Globus pallidus (tissue), 1 donor: ENCODE measurements at places on chromosomes 2 and 18.

DNA sequence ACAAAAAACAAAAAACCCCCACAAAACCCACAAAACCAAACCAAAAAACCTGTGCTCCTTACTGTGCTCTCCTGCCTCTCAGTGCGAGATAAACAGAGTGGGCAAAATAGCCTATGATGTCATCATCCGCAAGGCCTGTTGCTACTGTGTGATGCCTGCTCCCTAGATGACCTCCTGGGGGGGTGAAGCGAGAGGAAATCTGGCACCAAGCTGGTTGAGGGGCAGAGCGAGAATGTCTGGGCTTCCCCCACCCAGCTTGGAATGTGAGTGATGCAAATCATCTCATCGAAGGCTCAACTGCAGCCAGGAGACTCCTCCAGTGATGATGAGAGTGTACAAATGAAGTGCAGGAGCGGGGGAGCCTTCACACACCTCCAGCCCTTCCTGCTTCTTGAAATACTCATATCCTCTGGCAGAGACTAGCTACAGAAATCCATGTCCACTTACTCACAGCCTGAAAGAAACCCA lies 57.7 kb upstream of the MAP4K3 start:
- DNase-seq, result no peak

- DNase-seq, result no peak
Observed at GRCh38 chr2:195619590-195619989, 37.4 kb upstream of the SLC39A10 start.

- no peak for DNase-seq
Observed at GRCh38 chr18:55654986-55655385, 67.0 kb upstream of the TCF4 start.

DNA sequence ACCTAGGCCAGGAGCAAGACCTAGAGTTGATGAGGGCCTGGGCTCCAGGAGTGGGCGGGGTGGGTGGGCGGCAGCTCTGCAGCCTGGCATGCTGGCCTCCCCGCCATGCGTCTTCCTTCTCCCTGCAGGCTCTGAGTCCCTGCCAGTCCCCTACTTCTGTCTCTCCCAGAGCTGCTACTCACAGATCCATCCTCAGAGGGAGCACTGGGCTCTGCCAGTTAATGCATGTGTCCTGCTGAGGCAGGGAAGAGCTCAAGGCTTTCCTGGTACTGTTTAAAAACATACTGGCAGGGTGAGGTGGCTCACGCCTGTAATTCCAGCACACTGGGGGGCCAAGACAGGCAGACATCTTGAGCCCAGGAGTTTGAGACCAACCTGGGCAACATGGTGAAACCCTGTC lies 38.7 kb upstream of the EDAR start:
- no peak for DNase-seq

DNA sequence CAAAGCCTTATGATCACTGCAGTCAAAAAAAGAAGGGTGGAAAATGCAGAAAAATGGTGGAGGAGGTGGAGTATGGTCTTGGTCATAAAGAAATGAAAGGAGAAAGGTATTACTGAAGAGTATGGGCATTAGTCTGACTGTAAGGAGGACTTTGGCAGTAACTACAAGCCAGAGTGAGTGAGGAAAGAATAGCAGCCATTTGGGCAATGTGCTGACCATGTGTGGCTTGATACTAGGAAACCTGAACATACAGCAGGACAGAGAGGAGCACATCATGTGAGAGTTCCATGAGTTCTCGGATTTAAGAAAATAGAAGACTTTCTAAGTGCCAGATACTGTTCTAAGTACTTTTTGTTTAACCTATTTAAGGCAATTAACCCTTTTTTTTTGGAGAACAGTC lies 8.5 kb downstream of the DTNA start:
- DNase-seq, result no peak

DNA sequence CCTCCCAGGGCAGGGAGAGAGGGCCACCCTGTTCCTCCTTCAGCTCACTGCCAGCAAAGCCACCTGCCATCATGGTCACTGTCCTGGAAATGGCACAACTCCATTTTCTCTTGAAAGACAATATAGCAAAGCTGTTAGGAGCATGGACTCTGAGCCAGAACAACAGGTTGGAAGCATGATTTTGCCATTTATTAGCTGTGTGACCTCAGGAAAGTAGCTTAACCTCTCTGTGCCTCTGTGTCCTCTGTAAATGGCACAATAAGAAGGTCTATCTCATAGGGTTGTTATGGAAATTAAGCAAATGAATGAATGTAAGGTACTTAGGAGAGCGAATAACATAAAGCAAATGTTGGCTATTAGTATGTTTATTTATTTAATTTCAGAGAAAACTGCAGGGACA lies 730.4 kb upstream of the ID2 start:
- DNase-seq, result no peak

GRCh38 chr2:177885828-177886466 lies 186.6 kb downstream of the PDE11A start:
- DNase-seq, result no peak
